Activated CD4-positive, alpha-beta T cell treated with anti-CD3 and anti-CD28 coated beads, Interleukin-2, amount 10 ng/mL, durations not matched to agents 7 days and 5 days (primary cell): ENCODE measurements at places on chromosomes 3 and 15. TPM values are rescaled to one million over a fixed set of nuclear protein-coding genes. Genes with fewer than 3 reads are reported as not detected.

ANKRD34C gene
- total RNA-seq, result not detected

EFCAB12 gene
- 0.69 TPM for total RNA-seq

CKMT1B gene
- not detected for total RNA-seq

RTP3 gene
- not detected for total RNA-seq

SPRED1 gene
- total RNA-seq, result 0.29 TPM

P2RY1 gene
- 0.17 TPM for total RNA-seq

IL12A gene
- 0.17 TPM for total RNA-seq

ZNF774 gene
- 2.1 TPM for total RNA-seq

THSD4 gene
- total RNA-seq, result not detected

LRRC2 gene
- 0.27 TPM for total RNA-seq

CPEB1 gene
- total RNA-seq, result not detected

SI gene
- not detected for total RNA-seq

KNG1 gene
- total RNA-seq, result not detected

TM4SF18 gene
- not detected for total RNA-seq

C3orf85 gene
- not detected for total RNA-seq

DNA sequence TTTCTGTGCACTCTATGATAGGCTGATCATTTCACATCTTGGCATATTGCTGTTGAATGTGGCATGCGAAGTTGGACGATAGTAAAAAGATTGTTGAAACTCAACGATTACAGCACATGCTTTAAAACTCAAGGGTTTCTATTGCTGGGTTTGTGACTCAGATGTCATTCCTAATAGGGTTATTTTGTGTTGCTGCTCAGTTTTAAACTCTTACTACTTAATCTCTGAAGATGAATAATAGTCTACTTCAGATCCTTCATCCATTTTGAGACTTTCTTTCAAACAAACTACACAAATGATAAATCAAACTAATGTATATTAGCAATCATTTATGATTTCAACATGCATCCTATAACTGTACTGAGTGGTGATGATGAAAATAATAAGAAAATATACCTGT lies 71.3 kb upstream of the MBNL1 start:
- no peak for DNase-seq

- no peak for DNase-seq
Observed at GRCh38 chr15:69272139-69272538, 26.6 kb upstream of the PAQR5 start.

DNA sequence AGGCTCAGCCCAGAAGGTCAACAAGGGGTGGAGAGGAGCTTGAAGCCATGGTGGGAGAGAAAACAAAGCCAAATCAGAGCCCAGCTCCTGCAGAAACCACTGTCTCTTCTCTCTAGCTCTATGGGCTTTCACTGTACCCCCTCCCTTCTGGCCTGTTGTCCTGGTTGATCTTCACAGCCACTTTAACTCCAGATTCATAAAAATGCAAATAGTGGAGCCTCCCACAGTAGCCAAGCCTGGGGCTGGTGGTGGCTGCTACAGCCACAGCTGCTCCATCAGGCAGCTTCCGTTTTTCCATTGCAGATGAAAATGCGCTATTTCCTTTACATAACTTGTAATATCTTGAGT lies 20.7 kb upstream of the CAV3 start:
- DNase-seq, result no peak

DNA sequence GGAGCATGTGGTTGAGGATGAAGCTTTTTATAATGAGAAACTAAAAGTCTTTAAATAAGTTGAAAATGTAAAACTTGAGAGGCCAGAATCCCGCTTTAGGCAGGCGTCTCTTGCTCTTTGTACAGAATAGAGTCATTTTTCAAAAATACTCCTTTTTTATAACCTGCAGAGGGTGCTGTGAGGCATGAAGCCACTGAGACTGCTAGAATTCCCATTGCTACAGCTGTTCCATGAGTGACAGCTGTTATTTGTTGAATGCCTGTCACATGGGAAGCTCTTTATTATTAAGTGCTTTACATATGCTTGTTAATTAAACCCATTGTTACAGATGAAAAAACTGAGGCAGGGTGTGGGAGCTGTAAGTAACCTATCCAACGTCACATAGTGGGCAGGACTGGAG lies 18.5 kb downstream of the MINAR1 start:
- DNase-seq, result no peak

DNA sequence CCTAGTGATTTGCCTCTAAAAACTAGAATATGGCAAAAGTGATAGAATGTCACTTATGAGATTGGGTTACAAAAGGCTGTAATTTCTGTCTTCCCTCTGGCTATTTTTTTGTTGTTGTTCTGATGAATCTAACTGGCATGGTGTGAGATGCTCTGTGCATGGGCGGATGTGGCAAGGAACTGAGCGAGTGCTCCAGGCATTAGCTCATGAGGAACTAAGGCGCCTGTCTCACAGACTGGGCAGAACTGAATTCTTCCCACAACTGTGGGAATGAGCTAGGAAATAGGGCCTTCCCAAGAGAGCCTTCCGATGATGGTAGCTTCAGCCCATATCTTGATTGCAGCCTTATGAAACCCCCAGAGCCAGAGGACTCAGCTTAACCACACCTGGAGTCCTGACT lies 222.5 kb downstream of the NR2F2 start:
- no peak for DNase-seq

- DNase-seq, result no peak
Observed at GRCh38 chr15:101447561-101448071, 41.9 kb downstream of the PCSK6 start.

DNA sequence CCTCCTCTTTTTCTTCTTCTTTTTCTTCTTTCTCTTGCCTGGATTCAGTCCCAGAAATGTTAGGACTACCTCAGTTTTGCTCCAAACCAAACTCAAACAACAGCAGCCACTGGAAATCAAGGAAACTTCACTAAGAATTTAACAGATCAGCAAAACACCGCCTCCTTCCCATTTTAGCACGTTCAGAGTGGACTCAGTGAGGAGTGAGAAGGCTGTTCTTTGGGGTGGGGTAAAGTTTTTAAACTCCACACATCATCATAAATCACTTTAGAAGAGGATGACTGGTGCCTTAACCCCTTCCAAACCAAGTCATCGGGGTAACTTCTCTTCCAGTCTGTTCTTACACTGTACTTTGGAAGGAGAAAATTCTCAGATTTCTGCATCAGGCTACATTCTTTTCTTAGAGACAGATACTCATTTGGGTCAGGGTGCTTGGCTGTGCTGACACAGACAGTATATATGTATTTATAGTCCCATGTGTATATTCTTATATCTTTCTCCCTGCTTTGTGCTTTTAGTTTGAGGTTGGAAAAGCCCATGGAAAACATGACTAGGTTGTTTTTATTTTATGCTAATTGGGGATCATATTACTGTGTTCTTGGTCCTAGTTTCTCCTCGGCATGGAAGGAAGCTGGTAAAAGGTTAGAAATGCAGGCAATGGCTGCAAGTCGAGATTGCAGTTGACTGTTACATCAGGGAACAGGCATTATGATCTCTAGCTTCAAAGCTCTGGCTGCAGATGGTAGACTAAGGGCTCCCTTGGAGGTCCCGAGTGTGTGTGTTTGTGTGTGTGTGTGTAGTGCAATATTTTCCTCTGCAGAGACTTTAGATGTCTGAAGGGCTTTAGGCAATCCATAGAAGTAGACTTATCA lies at the start of gene CCDC80:
Gene CCDC80, minus strand, starts transcription at position 214 of the 872 bp plus-strand sequence. CDS start 1,238 bp downstream, outside the sequence.
- no peak for DNase-seq

DNA sequence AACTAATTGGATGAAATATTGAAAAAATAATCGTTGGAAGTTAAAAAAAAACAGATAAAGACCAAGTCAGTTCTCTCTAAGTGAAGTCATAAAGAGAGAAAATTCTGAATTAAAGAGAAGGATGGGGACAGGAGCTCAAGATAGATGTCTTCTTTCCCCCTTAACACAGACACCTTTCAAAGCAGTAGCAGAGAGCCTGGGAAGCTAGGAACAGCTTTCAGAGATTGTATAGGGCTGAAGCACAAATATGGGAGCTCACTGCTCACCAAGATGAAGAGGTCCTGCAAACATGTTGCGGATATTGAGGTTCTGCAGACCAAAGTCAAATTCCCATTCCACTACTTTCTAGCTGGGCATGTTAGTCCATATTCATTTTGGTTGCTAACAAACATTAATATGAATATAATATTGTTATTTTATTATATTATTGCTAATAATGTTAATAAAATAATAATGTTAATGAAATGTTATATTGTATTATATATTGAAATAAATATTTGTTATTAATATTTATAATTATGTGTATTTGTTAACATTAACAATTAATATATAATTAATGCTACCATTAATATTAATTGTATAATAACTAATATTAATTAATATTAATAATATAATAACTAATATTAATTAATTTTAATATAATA lies 319.1 kb downstream of the OXSM start:
- DNase-seq, result no peak

DNA sequence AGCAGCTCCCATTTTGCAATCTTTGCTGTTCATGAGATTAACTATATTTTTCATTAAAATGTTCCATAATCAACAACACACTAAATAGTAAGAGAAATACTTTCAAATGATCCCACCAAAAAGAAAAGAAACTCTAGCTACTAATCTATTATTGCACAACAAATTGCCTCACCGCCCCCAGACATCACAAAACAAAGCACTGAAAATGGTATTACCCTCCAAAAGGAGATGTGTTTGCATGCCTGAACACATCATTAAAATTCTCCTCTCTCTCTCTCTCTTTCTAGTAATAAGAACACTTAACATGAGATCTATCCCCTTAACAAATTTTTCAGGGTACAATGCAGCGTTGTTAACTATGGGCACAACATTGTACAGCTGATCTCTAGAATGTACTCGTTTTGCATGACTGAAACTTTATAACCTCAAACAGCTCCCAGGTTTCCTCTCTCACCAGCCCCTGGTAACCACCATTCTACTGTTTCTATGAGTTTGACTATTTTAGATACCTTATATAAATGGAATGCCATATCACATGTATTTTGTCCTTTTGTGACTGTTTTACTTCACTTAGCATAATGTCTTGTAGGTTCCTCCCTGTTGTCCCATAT lies 33.1 kb downstream of the WNT5A start:
- no peak for DNase-seq

GRCh38 chr3:184659797-184660301 lies 52.0 kb downstream of the MAGEF1 start:
- no peak for DNase-seq

DNA sequence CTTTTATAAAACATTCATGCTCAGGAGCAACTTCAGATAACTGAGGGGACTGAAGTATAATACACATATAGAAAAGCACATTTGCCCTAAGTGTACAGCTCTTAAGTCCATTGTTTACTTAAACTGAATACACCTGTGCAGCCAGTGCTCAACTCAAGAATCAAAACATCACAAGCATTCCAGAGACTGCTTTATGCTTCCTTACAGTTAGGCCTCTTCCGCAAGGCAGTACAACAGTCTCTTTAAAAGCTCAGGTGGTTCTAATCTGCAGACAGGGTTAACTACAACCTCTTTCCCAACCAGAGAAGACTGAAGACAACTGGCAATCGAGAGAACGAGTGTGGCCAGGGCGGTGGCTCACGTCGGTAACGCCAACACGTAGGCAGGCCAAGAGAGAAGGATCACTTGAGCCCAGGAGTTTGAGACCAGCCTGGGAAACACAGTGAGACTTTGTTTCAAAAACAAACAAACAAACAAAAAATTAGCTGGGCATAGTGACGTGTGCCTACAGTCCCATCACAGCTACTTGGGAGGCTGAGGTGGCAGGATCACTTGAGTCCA lies 16.9 kb downstream of the MCCC1 start:
- DNase-seq, result no peak

DNA sequence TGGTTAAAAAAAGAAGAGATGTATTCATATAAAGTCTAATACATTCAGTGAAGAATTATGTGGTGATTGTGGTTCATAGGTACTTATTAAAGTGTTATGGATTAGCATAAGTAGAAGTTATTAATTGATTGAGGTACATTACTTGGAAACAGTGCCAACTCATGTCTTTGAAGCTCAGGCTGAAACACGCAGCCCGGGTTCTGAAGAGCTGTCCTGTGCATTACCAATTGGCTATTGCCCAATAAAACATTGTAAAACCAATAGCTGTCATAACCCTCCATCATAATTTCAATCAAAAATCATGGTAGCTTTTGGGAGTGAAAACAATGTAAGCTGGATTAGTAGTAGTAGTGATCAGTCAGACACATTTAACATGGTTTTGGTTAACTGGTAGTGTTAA lies 560.1 kb downstream of the MCTP2 start:
- DNase-seq, result no peak

- DNase-seq, result no peak
Observed at GRCh38 chr3:108178676-108179075, 43.5 kb downstream of the IFT57 start.

GRCh38 chr3:73052857-73053256 lies 8.6 kb upstream of the EBLN2 start:
- DNase-seq, result no peak

- no peak for DNase-seq
Observed at GRCh38 chr3:98553753-98554152, 22.0 kb downstream of the GPR15 start.

- DNase-seq, result no peak
Observed at GRCh38 chr3:192745150-192745549, 17.8 kb upstream of the FGF12 start.
